Activated CD4-positive, alpha-beta T cell treated with anti-CD3 and anti-CD28 coated beads, Interleukin-2, Interleukin-4, amounts not matched to agents 100 ng/mL and 50 ng/mL, durations not matched to agents 16 hours and 8 hours (primary cell): ENCODE measurements at places on chromosomes 6 and 20.

DNA sequence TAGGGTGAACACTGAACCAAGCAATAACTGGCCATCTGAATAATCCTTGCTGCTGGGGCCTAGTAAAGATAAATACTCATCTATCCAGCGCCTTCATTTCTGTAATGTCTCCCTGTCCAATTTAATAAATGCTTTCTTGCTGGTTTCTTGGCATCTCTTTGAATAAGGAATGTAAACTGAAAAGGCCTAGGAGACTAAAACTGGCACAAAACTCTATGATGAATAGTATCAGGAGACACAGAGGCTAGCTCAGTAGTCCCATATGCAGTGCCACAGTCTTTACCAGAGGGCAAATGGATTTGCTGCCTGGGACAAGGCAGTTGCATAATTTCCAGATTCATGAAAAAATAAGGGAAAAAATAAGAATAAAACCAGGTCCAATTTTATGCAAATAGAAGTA, 324.4 kb downstream of the CENPW start:
- DNase-seq: no peak

DNA sequence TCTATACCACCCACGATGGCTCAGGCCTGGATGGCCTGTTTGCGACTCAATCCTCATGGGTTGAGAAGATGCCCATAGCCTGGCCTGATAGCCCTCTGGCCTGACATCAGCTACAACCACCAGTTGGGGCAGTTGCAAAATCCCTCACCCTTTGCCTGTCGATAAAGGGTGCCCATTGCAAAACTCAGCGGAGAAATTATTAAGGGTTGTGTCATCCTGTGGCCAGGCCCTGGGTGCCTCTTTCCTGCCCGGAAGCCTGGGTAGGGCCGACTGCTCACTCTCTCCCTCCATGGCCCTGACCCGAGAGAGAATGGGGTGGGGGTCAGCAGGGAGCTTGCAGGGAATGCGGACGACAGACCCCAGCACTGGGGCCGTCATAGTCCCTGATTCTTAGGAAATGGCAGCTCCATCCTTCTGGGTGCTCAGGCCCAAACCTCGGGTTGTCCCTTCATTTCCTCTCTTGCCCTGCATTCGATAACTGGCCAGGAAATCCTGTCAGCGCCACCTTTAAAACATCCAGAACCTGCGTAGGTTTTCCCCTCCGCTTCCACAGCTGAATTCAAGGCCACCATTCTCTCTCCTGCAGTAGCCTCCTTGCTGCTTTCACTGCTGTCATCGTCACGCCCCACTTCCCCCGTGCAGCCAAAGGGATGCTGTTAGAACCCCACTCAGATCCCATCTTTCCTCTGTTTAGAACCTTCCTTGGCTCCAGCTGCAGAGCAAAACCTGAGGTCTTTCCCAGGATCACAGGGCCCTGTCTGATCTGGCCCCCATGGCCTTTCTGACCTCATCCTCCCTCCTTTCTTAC, 31.1 kb downstream of the CEBPB start:
- no peak for DNase-seq

DNA sequence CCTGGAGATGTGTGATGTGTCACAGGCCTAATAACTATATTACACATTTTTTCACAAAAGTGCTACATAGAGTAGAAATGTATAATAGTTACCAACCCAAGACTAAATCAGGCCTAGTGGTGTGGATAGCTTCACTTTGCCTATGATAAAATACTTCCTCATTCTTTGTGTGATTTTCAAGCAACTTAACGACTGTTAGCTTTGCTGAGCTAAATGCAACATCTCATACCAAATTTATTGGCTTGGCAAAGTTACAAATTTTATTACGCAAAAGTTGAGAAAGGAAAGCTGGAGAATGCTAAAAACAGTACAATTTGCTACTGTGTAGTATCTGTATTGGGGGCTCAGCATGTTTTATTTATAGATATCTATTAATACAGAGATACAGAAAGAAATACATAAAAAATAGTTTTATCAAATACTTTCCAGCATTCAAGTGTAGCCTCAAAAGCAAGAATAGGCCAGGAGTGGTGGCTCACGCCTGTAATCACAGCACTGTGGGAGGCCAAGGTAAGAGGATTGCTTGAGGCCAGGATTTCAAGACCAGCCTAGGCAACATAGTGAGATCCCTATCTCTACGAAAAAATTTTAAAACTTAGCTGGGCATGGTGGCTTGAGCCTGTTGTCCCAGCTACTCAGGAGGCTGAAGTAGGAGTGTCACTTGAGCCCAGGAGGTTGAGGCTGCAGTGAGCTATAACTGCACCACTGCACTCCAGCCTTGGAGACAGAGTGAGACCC, 3.6 kb upstream of the EDN1 start:
- DNase-seq: no peak

GRCh38 chr6:41974281-41974825, 32.7 kb upstream of the CCND3 start:
- no peak for DNase-seq

DNA sequence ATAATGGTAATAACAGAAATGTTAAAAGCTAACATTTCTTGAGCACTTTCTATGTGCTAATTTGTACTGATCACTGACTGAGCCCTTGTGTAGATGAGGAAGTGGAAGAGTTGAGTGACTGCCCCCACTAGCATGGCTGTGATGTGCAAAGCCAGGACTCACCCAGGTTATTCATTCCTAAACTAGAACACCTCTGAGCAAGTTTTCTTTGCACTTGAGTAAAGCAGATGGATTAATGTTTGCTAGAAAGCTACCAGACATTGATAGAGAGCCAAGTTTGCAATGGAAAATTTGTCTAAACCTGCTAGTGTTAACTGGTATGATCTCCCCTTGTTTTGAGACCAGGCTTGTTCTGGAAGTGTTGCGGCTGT, 467.4 kb upstream of the PLCB4 start:
- no peak for DNase-seq

GRCh38 chr6:98672681-98673475, 161.5 kb upstream of the POU3F2 start:
- DNase-seq: no peak

- DNase-seq: peak; percentile 52
Measured at GRCh38 chr6:15911753-15912504, 217.0 kb upstream of the MYLIP start.

- peak; percentile 68 for DNase-seq
Measured at GRCh38 chr6:149212206-149212605, 105.3 kb upstream of the TAB2 start.

GRCh38 chr6:2940851-2941250, 30.5 kb downstream of the SERPINB6 start:
- no peak for DNase-seq

- DNase-seq: peak; percentile 35
Measured at GRCh38 chr6:99467509-99468106, 42.5 kb upstream of the PNISR start.

- no peak for DNase-seq
Measured at GRCh38 chr6:112018619-112019416, 35.1 kb upstream of the CCN6 start.

- no peak for DNase-seq
Measured at GRCh38 chr6:24903681-24904080, 32.1 kb downstream of the RIPOR2 start.

DNA sequence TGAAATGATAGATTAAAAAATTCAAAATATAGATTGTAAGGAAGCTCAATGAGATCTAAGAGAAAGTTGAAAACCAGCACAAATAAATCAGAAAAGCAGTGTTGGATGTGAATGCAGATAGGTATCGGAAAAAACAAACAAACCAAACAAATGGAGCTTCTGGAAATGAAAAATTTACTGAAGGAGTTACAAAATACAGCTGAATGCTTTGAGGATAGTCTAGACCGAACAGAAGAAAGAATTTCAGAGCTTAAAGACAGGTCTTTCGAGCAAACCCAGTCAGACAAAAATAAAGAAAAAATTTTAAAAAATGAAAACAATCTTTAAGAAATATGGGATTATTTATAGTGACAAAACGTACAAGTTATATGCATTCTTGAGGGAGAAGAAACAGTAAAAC, 146.7 kb downstream of the FAM83B start:
- DNase-seq: no peak

DNA sequence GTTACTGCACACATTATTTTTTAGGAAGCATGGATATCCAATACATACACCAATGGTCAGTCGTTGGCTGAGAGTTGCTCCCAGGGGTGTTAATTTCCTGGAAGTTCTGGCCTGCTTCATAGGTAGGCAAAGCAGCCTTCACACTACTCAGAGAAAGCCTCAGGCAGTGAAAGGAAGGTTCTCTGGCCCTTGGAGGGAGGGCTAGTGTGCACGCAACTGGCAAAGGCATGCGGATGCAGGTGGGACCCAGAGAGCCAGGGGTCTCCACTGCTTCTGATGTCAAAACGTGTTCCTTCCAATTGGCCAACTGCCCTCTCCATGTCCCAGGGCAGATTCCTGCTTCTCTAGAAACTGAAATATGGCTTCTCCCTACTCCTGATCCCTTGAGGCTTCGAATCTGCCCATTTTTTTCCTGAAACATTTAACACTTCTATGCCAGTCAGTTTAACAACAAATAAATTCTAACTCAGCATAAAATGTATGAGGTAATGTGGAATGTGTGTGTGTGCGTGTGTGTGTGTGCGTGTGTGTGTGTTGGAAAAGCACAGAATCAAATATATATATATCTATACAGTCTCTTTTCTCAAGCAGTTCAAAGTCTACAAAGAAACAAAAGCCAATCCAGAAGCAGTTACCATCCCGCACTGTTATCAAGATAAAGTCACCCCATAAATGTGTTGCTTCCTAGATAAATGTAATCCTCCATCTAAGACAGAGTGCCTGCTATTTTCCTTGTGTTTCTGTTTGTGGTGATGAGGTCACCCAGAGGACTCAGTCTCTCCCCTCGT, 94.0 kb upstream of the HIVEP1 start:
- DNase-seq: no peak

DNA sequence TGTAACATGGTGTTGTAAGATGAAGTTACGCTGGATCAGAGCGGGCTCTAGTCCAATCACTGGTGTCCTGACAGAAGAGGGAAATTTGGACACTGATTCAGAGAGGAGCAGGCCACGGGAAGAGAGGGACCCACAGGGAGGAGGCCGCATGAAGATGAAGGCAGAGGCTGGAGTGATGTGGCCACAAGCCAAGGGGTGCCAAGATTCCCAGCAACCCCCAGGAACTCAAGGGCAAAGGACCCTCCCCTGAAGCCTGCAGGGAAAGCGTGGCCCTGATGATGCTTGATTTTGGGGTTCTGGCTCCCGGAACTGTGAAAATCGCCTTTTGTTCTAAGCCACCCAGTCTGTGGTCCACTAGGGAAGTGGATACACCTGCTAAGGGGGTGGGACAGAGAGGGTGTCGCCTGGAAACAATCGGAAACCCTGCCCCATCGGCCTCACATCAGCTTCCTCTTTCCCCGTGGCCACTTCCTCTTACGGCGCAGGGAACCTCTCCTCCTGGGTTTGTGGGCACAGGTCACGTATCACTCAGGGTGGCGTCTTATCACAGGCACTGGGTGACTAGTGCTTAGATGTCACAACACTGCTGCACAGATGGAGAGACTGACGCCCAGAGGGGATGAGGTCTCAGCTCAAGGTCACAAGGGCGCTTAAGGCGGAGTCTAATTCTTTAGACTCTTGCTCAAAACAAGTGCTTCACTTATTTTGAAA, 58.0 kb downstream of the SULF2 start:
- peak; percentile 73 for DNase-seq

DNA sequence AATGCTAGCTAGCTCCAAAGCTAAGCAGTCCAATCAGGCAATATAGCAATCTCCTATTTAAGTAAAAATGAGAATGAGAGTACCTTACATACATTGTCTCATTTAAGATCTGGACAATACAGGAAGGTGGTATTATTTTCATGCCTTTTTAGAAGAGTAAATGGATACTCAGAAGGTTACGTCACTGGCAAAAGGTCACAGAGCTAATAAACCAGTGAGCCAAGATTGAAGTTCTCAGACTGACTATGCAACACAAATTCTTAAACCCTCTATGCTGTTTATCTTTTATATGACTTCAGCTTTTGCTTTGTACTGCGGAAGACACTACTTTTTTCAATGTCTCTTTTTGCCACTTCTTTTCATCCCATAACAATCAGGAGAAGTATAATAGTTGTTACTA, 135.2 kb upstream of the PRL start:
- no peak for DNase-seq

DNA sequence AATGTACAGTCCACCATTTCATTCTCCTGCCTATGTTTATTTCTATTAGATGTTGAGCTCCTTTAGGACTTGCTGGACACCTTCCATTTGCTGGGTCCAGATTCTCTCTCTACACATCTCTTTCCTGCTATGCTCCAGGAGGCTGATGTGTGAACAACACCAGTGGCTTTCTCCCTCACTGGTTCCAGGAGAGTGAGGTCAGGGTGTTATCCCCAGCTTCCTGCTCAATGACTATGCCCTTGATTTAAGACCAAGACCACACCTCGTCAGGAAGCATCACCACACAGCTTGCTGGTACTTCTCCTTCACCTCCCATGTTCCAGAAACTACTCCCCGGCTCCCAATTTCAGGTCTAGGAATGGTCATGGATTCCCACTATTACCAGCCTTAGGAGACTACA, 31.3 kb upstream of the E2F3 start:
- DNase-seq: no peak

DNA sequence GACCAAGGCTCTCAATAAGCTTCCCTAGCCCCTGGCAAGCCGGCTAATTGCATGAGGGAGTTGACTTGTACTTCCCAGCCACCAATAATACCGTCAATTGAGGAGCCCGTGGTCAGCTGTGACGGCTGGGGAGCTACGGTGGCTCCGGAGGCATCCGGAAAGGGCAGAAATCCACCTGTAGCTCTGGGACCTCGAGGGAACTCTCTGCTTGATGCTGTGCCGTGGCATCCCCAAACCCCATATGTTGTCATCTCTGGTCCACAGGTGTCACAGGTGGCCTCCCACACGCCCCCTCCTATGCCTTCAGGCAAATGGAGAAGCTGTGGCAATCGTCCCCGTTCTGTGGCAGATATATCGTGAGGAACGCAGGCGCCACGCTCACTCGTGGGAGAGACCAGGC, 5.5 kb upstream of the KCNQ2 start:
- DNase-seq: no peak

DNA sequence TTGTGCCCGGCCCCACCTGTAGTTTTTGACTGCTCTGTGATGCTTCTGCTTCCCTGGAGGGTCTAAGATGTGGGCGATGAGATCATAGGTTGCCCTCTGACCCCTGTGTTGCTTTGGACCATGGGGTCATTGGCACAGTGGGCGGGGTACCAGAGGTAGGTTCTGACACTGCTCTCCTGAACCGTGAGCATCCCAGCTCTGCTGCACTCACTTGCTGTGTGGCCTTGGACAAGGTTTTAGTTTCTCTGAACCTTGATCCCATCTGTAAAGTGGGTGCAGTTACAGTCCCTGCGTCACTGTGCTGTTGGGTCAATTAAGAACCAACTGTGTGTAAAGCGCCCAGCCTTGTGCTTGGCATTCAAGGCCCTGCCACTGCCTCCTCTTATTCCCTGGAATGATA, 30.9 kb downstream of the SRC start:
- no peak for DNase-seq

DNA sequence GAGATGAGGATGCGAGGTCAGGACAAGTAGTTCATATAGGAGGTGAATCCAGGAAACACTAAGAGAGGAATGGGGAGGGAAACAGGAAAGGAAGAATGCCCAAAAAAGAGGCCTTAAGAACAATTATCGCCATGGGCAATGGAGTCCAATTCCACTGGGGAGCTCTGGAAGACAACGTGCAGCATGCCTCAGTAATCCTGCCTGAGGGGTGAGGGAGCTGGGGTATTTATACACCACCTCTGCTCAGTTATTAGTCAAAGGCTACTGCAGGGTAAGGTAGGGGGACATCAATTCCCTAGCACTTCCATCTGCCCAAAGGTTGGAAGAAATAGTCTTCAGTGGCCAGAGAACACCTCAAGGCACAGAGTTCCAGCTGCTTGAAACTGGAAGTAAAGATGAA, 96.4 kb downstream of the ZNF217 start:
- no peak for DNase-seq

- DNase-seq: no peak
Measured at GRCh38 chr6:169263836-169264608, 10.4 kb upstream of the THBS2 start.
